ENCODE measurements at places on chromosomes 5 and 9.

- DNase-seq = no peak
Observed at GRCh38 chr5:15938961-15939360, 240.6 kb downstream of the MARCHF11 start.

GRCh38 chr5:11514705-11515432, 389.4 kb downstream of the CTNND2 start:
- no peak for DNase-seq

DNA sequence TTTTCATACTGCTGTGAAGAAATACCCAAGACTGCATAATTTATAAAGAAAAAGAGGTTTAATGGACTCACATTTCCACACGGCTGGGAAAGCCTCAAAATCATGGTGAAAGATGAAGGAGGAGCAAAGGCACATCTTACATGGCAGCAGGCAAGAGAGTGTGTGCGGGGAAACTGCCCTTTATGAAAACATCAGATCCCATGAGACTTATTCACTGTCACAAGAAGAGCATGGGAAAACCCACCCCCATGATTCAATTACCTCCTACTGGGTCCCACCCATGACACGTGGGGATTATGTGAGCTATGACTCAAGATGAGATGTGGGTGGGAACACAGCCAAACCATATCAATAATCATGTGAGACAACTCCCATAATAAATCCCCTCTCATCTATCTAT, 8.7 kb downstream of the TTC39B start:
- DNase-seq = no peak

DNA sequence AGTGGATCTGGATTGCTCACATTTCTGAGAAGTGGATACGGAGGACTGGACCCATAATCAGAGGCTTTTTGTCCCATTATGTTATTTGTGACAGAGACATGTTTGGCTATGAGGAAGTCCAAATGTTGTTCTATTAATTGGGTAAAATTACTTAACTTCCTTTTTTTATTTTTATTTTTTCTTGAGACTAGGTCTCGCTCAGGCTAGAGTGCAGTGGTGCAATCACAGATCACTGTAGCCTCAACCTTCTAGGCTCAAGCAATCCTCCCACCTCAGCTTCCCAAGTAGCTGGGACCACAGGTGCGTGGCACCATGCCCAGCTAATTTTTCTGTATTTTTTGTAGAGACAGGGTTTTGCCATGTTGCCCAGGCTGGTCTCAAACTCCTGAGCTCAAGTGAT, 11.9 kb upstream of the PGGT1B start:
- no peak for DNase-seq

All from stimulated activated CD4-positive, alpha-beta T cell treated with anti-CD3 and anti-CD28 coated beads, Interleukin-4, amount 100 ng/mL, for 48 hours (primary cell).